Endothelial cell of coronary artery (primary cell): ENCODE measurements at places on chromosomes 6 and 20. TPM values are rescaled to one million over a fixed set of nuclear protein-coding genes. Genes with fewer than 3 reads are reported as not detected.

The DSP gene
- total RNA-seq: under 0.01 and 10.5 TPM in 2 replicates

The BPI gene
- not detected in 2 replicates for total RNA-seq

The ELOVL4 gene
- 0.94 and 1.6 TPM in 2 replicates for total RNA-seq

The SPAG4 gene
- 5.1 and 23.5 TPM in 2 replicates for total RNA-seq

The TNFRSF21 gene
- 18.0 and 19.8 TPM in 2 replicates for total RNA-seq

The TSPO2 gene
- total RNA-seq: not detected in 2 replicates

The PTCHD4 gene
- 2.7 and 8.4 TPM in 2 replicates for total RNA-seq

The TRDN gene
- not detected in 2 replicates for total RNA-seq

The GHRH gene
- not detected in 2 replicates for total RNA-seq

The TPBG gene
- total RNA-seq: 4.9 and 5.0 TPM in 2 replicates

The CST4 gene
- not detected in 2 replicates for total RNA-seq

The PRKN gene
- 0.09 TPM in 2 replicates for total RNA-seq

The LY6G5C gene
- 1.1 and 1.3 TPM in 2 replicates for total RNA-seq

The GSTA3 gene
- not detected in 2 replicates for total RNA-seq

The SGK2 gene
- 0.09 TPM in 2 replicates for total RNA-seq

The FUT9 gene
- not detected in 2 replicates for total RNA-seq

The LTB gene
- 2.1 and 2.3 TPM in 2 replicates for total RNA-seq

The C20orf96 gene
- total RNA-seq: 3.4 and 3.5 TPM in 2 replicates

The SYNDIG1 gene
- not detected in 2 replicates for total RNA-seq

The FAM209A gene
- not detected in 2 replicates for total RNA-seq

The GATA5 gene
- not detected in 2 replicates for total RNA-seq

The HLA-G gene
- total RNA-seq: not detected in 2 replicates
